ENCODE measurements at places on chromosomes 11 and 22.

GRCh38 chr11:126202646-126203359, 8.6 kb downstream of the RPUSD4 start:
- no peak overlapping the region for H3K27ac ChIP-seq
- no peaks in the 10 kb centered on the region for H3K4me1 ChIP-seq
- H3K4me3 ChIP-seq, result no peak overlapping the region
- DNase-seq, result no peak
- peaks cover 88% of the 10 kb centered on the region for H3K36me3 ChIP-seq
- no peaks in the 10 kb centered on the region for H3K27me3 ChIP-seq

DNA sequence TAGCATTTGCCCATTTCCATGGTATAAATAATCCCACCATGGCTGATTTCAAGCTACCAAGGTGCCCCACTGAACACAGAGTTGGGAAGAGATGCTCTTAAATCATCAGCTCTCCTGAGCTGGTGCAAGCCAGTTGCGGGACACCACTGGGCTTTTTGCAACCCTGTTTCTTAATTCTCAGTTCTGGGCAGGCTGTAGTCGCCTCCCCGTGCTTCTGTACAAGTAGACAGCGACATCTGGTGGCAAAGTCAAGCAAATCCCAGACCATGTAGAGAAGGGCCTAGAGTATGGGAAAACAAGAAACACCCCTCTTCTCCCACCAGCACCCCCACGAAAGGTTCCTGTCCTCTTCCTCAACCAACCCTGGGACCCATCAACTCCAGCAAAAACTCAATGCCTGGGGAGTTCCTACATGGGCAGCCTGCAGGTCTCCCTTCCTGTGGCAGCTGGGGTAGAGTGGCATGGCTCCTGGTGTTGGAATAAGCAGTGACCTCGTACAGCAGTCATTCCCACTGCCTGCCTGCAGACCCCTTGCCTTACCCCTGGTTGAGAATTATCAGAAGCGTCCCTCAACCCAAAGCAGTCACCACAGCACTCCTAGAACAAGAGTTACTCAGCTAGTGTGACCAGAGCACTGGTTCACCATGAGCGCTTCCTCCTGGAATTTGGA, 68.4 kb downstream of the IGLL5 start:
- DNase-seq, result peak; percentile 45
- no peaks in the 10 kb centered on the region for H3K36me3 ChIP-seq
- H3K27ac ChIP-seq, result no peak overlapping the region
- peaks cover 45% of the 10 kb centered on the region for H3K4me1 ChIP-seq
- H3K4me3 ChIP-seq, result no peak overlapping the region

DNA sequence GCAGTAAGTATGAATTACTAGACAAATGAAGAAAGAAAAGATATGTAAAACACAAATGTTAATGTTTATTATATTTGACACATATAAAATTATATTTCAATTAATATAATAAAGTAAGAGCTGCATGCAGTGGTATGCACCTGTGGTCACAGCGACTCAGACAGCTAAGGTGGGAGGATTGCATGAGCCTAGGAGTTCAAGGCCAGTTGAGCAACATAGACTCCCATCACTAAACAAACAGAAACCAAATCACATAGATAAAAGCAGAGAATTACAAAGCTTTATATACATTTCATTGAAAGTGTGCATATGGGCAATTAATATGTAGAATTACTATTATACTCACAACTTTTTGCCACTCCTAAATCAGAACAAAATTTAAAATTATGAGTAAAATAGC, 70.0 kb upstream of the HTATIP2 start:
- H3K27me3 ChIP-seq, result peaks cover under 1% of the 10 kb centered on the region
- H3K4me1 ChIP-seq, result no peaks in the 10 kb centered on the region
- H3K4me3 ChIP-seq, result no peak overlapping the region
- no peaks in the 10 kb centered on the region for H3K36me3 ChIP-seq
- DNase-seq, result no peak
- H3K27ac ChIP-seq, result no peak overlapping the region

- H3K4me3 ChIP-seq, result peak overlapping the region; percentile 99
- H3K27me3 ChIP-seq, result no peaks in the 10 kb centered on the region
- H3K27ac ChIP-seq, result peak overlapping the region; percentile 98
- peaks cover 30% of the 10 kb centered on the region for H3K36me3 ChIP-seq
Observed at GRCh38 chr11:106076171-106076918, 802 bp downstream of the KBTBD3 start.
